ENCODE measurements at places on chromosomes 1 and 21.

DNA sequence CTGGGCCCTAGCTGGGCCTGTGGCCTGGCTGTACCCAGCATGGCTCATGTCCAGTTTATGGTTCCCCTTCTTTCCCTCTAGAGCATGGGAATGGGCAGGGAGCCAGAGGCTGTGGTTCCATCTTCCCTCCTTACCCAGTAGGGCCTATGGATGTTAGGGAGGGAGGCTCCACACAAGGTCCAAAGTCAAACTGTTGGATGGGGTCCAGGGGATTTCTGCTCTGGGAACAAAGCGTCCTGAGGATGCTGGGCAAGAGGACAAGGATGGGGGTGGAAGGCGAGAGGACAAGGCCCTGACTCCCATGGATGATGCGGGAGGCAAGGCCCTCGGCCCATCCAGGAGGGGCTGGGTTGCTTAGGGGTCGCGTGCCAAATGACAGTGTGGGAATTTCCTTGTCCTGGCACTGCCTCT is 17.3 kb downstream of the CSF1 start:
- DNase-seq, result no peak

DNA sequence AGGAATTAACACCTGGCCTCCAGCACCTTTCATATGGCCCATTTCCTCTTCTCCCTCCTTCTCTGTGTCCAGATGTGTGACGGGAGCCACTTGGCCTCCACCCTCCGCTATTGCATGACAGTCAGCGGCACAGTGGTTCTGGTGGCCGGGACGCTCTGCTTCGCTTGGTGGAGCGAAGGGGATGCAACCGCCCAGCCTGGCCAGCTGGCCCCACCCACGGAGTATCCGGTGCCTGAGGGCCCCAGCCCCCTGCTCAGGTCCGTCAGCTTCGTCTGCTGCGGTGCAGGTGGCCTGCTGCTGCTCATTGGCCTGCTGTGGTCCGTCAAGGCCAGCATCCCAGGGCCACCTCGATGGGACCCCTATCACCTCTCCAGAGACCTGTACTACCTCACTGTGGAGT is 5.6 kb downstream of the TMEM61 start:
- DNase-seq, result no peak

GRCh38 chr1:79497193-79497773 is 490.8 kb upstream of the ADGRL4 start:
- no peak for DNase-seq

DNA sequence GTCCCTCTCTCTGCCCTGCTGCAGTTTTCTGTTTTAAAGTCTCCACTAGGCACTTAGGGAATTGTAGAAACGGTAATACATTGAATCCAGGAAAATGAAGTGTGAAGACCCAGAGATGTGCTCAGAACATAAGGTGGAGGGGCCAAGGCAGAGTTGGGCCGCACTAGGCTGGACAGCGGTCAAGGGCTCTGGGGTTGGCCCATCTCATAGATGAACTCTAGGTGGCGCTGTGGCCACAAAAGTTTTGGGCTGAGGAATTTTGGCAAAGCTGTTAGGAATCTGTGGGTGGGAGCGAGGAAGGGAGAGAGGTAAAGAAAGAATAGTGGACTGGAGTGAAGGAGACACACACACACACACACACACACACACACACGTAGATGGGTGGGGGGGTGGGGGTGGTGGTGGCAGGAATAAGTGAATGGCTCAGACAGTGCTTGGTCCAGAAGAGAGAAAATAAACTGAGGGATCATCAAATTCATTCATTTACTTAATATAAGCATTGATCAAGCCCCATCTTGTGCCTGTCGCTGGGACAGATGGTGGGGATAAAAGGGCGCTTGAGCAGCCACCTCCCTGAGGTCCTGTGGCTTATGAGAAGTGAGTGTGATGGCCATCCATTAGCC is 258.5 kb downstream of the TRABD2B start:
- DNase-seq, result no peak

DNA sequence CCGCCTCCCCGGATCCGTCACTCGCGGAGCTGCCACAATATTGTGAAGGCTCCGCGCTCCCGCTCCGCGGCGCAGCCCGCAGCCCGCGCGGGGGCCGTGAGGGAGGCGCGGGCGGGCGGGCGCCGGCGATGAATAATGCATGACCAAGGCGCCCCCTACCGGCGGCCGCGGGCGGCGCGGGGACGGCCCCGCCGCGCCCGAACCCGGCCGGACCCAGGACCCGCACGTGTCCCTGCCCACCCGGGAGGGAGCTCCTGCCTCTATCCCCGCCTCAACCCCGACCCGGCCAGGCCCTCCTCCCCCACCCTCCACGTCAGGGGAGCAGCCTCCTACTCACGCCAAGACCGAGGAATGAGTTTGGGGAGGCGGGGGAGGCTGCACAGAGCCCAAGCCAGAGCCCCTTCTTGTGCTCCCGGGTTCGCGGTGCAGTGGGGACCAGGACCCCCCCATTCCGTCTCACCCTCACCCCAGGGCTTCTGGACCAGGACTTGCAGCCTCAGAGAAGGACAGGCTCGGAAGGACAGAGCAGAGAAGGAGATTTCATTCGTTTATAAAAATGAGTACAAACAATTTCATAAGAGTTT is 70.8 kb upstream of the CASZ1 start:
- DNase-seq, result no peak

- no peak for DNase-seq
Observed at GRCh38 chr21:28442624-28443023, 550.1 kb downstream of the LTN1 start.

DNA sequence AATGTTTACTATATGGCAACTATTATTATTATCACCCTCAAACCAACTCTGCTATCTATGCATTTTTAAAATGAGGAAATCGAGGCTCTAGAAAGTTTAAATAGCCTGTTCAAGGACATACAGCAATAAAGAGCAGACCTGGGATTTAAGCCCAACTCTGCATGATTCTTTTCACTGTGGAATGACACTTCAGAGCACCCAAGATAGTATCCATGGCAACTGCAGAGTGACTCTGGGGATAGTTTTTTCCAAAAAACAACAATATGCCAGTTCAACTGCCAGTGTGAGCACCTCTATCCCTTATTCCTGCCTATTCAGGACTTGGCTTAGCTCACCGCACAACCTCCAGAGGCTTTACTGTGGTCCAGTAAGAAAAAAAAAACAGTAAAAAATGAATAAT is 293.9 kb downstream of the BRINP2 start:
- no peak for DNase-seq

DNA sequence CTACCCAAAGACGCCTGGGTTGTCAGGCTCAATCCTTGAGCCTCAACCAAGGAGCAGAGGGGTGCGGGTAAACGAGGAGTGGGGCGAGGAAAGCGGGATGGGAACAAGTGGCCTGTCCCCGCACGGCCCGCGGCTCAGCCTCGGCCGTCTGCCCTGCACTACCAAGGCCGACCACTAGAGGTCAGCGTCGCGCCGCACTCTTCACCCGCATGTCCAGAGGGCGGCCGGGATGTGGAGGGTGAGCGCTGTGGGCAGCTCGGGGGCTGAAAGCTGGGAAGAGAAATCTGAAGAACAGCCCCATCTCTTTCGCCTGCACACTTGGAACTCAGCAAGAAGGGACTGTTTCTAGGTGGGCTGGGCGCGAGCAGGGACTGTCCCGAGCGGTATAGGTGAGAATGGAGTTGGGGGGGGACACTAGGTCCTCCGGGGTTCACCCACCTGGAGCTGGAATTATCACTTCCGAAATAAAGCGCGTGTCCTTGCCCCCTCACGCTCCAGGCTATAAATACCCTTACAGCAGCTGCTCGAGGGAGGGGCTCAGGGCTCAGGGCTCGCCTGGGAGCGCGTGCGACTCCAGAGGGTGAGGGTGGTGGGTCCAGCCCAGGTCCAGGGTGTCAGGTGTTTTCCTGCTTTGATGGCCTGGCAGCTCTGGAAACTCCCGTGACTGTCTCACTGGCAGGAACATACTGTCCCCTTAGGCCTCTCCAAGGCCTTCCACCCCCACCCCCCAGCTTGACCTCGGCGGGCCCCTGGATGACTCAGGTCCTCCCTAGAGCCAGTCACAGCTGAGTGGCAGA is 9.8 kb downstream of the SLC30A2 start:
- no peak for DNase-seq

GRCh38 chr1:232970508-232970907 is 20.1 kb downstream of the NTPCR start:
- DNase-seq, result no peak

- no peak for DNase-seq
Observed at GRCh38 chr1:223308136-223308535, 55.8 kb downstream of the SUSD4 start.

All from esophagus squamous epithelium (tissue), 5 donors.